Stimulated activated CD4-positive, alpha-beta T cell treated with anti-CD3 and anti-CD28 coated beads, Interleukin-4, amount 100 ng/mL, for 1 hour (primary cell): ENCODE measurements at places on chromosomes 7 and 10.

GRCh38 chr7:151455690-151456089, 15.7 kb upstream of the CRYGN start:
- DNase-seq: no peak

GRCh38 chr10:43196981-43197833, 59.0 kb downstream of the CSGALNACT2 start:
- DNase-seq: no peak

DNA sequence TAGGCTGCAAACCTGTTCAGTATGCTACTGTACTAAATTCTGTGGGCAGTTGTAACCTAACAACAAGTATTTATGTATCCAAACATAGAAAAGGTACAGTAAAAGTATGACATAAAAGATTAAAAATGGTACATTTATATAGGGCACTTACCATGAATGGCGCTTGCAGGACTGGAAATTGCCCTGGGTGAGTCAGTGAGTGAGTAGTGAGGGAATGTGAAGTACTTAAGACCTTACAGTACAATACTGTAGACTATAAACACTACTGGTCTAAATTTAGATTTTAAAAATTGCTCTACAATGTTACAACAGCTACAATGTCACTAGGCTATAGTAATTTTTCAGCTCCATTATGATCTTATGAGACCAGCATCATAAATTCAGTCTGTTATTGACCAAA, 146.0 kb upstream of the GNAI1 start:
- DNase-seq: no peak

- no peak for DNase-seq
Measured at GRCh38 chr7:26105931-26106330, 46.1 kb upstream of the NFE2L3 start.

- DNase-seq: no peak
Measured at GRCh38 chr7:36391436-36392198, 2.0 kb downstream of the ANLN start.

GRCh38 chr10:131099028-131099726, 212.3 kb downstream of the TCERG1L start:
- DNase-seq: no peak

GRCh38 chr10:83943920-83944319, 195.4 kb upstream of the GHITM start:
- no peak for DNase-seq

DNA sequence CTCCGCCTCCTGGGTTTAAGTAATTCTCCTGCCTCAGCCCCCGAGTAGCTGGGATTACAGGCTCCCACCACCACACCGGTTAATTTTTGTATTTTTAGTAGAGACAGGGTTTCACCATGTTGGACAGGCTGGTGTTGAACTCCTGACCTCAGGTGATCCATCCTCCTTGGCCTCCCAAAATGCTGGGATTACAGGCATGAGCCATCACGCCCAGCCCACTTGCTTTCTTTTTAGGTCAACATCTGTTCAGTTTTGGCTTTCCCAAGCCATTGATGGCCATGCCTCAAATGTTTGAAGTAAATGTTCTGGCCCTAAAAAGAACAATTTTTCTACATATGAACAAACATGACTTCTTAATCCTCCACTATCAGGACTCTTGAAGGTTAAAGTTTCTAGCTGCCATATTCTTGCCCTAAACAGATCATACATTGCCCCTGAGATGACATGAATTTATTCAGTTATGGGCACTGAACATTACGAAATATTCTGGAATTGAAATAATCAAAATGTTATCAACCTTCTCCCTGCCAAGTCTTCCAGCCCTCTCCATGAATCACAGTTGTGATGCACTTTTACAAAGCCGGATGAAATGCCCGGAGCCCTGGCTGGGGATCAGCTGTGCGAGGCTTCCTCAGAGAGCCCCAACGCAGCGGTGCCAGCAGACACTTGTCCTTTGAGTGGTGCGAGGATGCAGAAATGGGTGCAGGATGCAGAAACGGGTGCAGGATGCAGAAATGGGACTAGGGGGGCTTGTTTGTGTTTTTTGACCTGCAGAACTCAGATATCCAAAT, 2.9 kb downstream of the MRLN start:
- no peak for DNase-seq

- DNase-seq: no peak
Measured at GRCh38 chr7:139767561-139767982, 10.2 kb downstream of the HIPK2 start.

DNA sequence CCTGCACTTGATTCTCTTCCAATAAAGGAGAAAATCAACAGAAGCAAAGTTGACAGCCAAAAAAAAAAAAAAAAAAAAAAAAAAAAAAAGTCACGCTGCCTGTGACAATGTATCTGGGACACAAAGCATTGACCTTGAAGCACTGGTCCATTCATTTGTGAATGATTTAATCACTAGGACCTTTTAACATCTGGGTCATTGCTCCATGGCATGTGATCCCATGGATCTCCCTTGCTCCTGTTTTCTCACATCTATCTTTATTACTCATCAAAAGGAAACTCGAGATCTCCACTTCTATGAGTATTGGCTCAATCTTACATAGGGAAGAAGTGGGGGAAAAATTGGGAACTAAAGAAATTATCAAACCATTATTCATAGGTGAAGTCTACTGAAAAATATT, 89.6 kb upstream of the SMIM30 start:
- no peak for DNase-seq

DNA sequence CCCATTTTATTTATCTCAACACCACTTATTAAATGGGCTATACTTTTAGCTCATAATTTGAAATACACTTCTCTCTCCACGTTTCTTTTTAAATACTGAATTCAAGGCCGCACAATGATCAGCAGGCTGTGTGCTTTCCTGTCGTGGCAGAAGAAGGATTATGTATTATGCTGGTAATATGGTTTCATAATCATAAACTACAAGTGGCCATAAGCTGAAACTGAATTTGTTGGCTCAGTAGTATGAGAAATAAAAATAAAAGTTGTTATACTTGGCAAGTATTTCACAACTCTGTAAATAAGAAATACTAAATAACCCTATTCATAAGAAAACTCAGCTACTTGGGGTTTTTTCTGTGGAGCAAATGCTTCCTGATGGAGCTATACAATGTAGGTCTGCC, 313.6 kb downstream of the DOCK4 start:
- no peak for DNase-seq
